ENCODE measurements at places on chromosomes 5 and 9. TPM values are rescaled to one million over a fixed set of nuclear protein-coding genes. Genes with fewer than 3 reads are reported as not detected.

- DNase-seq = no peak
Measured at GRCh38 chr5:172870715-172871461, 36.8 kb downstream of the ERGIC1 start.

- no peak for DNase-seq
Measured at GRCh38 chr5:68738236-68738635, 355.6 kb upstream of the SLC30A5 start.

DNA sequence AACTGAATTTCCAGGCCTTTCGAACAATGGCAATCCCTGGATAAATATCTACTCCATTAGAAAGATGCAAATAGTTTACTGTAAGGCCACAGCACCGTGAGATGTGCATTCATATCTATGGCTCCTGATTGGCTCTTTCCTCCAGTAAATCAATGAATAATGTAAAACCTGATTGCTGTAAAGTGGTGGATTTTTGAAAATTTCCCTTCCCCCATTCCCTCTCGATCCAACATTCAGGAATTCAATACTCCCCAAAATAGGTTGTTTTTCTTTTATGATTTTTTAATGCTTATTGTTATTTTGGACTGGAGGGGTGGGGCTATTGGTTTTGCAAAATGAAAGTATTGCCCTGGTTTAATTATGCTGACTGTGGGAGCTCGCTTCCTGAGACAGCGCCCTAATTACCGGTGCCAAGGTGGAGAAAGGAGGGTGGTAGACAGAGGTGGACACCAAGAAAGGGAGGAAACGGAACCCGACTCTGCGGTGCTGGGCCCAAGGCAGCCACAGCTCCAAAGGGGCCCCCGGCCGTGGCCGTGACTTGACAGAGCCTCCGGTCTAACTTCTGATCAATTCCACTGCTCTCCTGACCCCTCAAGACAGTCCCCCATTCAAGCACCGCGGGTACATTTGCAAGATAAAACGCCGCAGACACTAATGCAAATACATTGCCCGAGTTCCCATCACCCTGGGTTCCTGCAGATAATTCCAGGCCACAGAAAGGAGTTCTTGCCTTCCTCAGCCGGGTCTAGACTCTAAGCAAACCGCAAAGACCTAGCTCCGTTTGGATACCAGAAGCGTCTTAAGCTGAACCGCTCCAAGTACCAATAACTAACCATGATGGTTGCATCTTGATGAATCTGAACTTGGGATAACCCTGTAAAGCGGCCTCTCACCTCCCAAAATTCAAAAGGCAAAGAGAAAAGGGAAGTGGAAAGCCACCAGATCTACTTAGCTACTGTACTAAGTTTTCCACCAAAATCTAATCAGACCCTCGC, 211.2 kb downstream of the MEF2C start:
- no peak for DNase-seq

DNA sequence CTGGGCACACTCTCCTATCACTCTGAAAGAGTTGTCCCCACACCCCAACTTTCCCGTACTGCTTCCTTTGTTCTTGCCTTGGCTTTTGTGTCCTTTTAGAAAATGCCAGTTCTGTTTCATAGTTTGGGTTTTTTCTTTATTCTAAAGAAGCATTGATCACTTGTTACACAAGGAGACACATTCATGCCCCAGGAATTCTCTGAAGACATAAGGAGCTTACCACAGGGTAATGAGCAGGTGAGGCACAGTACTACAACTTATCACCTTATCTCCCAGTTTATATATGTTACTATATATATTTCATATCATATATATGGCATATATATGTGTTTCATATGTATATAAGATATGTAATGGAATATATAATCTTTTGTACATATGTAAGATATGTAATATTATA, 6.5 kb upstream of the SSBP2 start:
- no peak for DNase-seq

- no peak for DNase-seq
Measured at GRCh38 chr9:90838581-90839154, 37.0 kb downstream of the SYK start.

DNA sequence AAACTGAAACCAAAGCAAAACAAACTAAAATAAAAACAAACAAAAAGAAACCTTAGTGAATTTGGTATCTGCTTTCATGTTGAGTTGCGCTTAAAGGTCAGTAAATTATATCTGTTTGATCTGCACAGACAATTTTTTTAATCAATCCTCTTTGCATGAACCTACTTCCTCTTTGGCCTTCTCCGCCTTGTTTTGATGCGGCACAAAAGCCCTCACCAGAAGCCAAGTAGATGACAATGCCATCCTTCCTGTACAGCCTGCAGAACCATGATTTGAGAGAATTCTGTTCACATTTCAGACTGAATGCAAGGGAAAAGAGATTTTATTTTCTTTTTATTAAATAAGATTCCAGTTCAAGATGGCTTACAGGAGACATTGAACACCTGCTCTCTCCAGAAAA, 473.6 kb upstream of the FTMT start:
- no peak for DNase-seq

GRCh38 chr5:127012916-127013315, 17.4 kb downstream of the MARCHF3 start:
- no peak for DNase-seq

- DNase-seq = no peak
Measured at GRCh38 chr5:140282266-140282665, 20.6 kb downstream of the PFDN1 start.

DNA sequence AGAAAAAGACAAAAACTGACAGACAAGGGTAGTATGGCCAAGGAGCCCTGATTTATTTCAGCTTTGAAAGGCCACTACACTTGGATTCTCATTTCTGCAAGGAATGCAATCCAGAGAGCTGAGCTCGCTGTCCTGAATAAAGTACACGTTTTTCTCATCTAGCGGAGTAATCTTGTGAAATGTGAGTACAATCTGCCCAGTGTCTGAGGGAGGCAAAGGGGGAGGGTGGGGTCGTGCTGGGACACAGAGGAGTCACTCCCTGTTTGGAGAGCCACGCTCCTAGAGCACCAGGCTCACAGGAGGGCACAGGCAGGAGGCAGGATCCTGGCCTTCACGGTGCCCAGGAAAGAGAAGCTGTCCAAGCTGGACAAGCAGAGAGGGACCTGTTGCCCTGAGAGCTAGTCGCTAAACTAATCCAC, 51.0 kb upstream of the IFNK start:
- no peak for DNase-seq

- no peak for DNase-seq
Measured at GRCh38 chr5:173613433-173614159, 2.9 kb downstream of the BOD1 start.

- DNase-seq = no peak
Measured at GRCh38 chr9:6938447-6938846, 180.7 kb downstream of the KDM4C start.

GRCh38 chr9:126773004-126773607, 31.7 kb upstream of the ZBTB43 start:
- DNase-seq = no peak

- no peak for DNase-seq
Measured at GRCh38 chr5:80103371-80103770, 68.2 kb downstream of the THBS4 start.

DNA sequence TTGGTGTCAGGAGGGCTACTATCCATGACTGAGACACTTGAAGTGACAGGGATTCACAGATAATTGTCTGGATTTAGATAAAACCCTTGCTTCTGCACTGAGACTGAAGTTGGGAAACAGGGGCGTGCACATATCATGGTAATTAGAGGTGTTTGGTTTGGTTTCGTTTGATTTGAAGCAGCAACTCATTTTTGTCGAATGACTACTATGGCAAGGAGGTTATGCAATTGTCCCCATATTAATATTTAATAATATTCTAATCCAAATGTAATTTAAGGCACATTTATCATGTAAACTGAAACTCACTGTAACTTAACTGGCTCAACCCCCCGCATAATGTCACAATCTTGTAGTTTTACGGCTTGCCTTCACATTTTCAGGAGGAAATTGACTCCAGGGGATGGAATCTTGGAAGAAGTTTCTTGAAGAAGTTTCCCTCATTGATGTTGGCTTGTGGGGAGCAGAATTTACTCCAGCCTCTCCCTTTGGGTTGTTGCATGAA, 12.5 kb downstream of the ZNF366 start:
- no peak for DNase-seq

GRCh38 chr9:105290954-105291353, 46.5 kb downstream of the SLC44A1 start:
- no peak for DNase-seq

DNA sequence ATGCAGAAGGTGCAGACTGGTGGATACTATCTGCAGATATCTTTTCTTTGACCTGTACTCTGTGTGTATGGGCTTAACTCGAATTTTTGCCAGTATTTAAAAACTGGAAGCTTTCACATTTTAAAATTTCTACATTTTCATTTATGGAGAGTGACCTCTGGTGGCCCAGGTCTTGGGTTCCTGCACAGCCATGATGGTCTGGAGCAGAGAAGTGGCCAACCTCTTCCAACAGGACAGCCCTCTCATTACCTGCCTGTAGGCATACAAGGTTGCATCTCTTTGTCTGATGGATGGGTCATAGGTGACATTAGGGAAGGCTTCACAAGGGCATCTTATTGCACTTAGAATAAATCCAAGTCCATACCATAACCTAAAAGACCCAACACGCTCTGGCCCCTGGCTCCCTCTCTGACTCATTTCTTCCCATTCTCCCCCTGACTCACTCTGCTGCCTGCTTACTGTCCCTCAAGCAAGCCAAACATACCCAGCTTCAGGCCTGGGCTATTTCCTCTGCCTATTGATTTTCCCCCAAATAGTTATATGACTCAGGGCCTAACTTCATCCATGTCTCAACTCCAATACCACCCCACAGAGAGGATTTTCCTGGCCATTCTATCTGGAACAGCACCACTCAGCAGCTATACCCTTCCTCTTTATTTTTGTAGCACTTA, 113.3 kb upstream of the SLC1A3 start:
- DNase-seq = no peak

- DNase-seq = no peak
Measured at GRCh38 chr5:135036405-135036804, 2.4 kb upstream of the PITX1 start.

The RAB3C gene
- 1.7 TPM for total RNA-seq

The SWI5 gene
- 9.6 TPM for total RNA-seq

The PLEKHG4B gene
- 0.52 TPM for total RNA-seq

The CD72 gene
- total RNA-seq = 0.88 TPM

The PHF24 gene
- total RNA-seq = 0.32 TPM

The SERF1A gene
- total RNA-seq = 1.9 TPM

The TICAM2 gene
- 3.1 TPM for total RNA-seq
